ENCODE measurements at places on chromosomes 1 and 21.
A peak's percentile ranks its signal among the peaks of the same experiment; 100 is the strongest.

GRCh38 chr1:214540324-214540723 lies 11.1 kb downstream of the PTPN14 start:
- H3K36me3 ChIP-seq, result no peaks in the 10 kb centered on the region
- H3K4me3 ChIP-seq, result no peak overlapping the region
- H3K4me1 ChIP-seq, result peaks cover 4% of the 10 kb centered on the region
- H3K27ac ChIP-seq, result no peak overlapping the region

DNA sequence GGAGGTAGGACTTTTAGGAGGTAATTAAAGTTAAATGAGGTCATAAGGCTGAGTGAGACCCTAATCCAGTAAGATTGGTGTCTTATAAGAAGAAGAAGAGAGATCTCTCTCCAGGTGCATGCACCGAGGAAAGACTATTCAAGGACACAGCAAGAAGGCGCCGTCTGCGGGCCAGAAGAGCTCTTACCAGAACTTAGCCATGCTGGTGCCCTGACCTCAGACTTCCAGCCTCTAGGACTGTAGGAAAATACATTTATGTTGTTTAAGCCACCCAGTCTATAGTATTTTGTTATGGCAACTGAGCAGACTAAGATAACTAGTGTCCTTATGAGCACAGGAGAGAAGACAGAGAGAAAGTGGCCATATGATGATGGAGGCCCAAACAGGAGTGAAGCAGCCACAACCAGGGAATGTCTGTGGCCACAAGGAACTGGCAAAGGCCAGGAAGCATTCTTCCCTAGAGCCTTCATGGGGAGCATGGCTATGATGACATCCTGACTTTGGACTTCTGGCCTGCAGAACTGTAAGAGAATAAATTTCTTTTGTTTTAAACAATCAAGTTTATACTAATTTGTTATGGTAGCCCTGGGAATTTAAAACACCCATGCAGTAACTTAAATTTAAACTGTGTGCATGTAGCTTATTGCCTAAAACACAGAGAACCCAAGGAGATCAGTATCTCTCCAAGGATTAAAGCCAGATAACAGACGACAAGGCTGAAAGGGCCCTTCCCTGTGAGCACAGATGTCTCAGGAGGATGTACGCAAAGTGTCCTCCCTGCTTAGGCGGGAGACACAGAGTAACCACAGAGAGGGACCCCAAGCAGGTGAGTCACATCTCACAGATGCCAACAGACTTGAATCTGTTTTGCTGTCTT lies 9.9 kb upstream of the CD58 start:
- H3K27me3 ChIP-seq, result no peaks in the 10 kb centered on the region
- DNase-seq, result peak; percentile 51
- H3K4me1 ChIP-seq, result no peaks in the 10 kb centered on the region
- H3K4me3 ChIP-seq, result no peak overlapping the region
- no peak overlapping the region for H3K27ac ChIP-seq

DNA sequence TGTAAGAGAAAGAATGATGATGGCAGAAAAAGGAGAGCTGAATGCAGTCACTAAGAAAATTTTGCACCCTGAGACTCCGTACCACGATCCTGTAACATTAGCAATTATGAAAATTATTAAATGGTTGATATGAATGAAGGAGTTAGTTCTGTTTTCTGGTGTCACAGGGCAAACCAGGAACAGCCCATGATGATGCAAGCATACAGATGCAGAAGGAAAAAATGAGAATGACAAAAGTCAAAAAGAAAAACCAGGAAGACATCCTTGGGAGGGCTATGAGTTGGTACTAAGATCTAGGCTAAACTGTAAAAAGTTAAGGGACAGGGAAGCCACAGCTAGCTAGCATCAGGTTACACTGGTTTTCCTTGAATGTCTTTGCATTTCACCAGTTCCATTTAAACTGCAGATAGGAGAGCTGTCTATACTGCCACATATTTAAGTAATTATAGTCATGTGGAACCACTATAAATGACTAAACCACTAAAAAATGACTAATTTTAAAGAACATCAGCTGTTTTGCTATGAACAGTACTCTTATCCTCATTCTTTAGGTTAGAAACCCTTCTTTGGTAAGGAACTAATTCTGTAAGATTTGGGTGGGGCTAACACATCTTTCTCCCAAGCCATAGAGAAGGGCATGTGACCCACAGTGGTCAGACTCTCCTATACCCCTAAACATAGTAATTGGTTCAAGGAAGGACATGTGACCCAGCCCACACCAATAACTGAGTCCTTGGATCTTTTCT lies 11.4 kb downstream of the DOCK7 start:
- no peak overlapping the region for H3K4me3 ChIP-seq
- no peaks in the 10 kb centered on the region for H3K27me3 ChIP-seq
- DNase-seq, result peak; percentile 55
- no peaks in the 10 kb centered on the region for H3K36me3 ChIP-seq
- peaks cover 10% of the 10 kb centered on the region for H3K4me1 ChIP-seq

DNA sequence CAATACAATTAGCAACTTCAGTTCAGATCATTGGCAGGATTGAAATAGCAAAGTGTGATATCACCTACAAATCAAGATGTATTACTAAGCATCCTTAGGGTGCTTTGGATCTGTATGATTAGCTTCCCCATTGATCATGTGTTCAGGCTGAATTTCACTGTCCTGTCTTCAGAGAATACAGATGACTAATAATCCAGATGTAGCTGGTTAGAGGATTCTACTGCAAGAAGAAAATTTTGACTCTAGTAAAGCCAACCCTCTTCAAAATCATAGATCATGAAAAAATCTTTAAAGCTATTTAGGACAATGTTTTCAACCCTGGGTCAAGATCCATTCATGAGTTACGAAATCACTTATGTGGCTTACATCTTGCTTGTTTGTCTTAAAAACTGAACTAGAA lies 184.4 kb downstream of the PTGER3 start:
- H3K36me3 ChIP-seq, result no peaks in the 10 kb centered on the region
- no peak overlapping the region for H3K27ac ChIP-seq
- no peaks in the 10 kb centered on the region for H3K4me1 ChIP-seq
- no peak overlapping the region for H3K4me3 ChIP-seq
- no peak for DNase-seq

GRCh38 chr1:230641900-230642262 lies 400 bp upstream of the COG2 start:
- no peak overlapping the region for H3K27ac ChIP-seq
- H3K27me3 ChIP-seq, result peaks cover 14% of the 10 kb centered on the region
- H3K4me1 ChIP-seq, result peaks cover 11% of the 10 kb centered on the region
- peak overlapping the region; percentile 98 for H3K4me3 ChIP-seq

DNA sequence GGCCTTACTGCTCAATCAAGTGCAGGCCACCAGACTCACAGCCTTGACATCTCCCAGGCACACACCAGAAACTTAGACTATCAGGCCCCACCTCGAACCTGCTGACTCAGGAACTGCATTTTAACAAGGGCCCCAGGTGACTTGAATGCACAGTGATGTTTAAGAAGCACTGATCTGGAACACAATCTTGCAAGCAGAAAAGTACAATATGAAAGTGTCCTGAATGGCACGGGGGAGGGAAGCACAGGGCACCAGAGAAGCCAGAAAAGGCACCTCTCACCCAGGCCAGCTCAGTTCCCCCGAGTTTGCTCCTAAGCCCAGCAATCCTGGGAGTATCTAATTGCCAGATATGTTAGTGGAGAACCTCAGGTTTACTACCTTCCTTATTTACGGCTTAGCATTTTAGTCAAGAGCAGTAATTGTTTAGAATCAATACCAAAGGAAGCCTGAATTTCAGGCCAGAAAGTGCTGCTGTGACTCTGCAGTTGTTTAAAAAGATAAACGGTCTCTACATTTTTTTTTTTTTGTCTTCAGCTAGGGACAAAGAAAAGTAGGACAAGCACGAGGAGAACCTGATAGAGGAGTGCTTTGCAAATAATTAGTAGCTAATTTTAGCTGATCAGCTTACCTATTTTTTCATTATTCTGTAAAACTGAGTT lies 50.9 kb upstream of the CDC42BPA start:
- DNase-seq, result no peak
- no peaks in the 10 kb centered on the region for H3K36me3 ChIP-seq
- no peaks in the 10 kb centered on the region for H3K27me3 ChIP-seq
- H3K27ac ChIP-seq, result no peak overlapping the region
- no peak overlapping the region for H3K4me3 ChIP-seq

- no peaks in the 10 kb centered on the region for H3K36me3 ChIP-seq
- H3K4me3 ChIP-seq, result no peak overlapping the region
- H3K27ac ChIP-seq, result peak overlapping the region; percentile 87
- no peaks in the 10 kb centered on the region for H3K27me3 ChIP-seq
- DNase-seq, result peak; percentile 70
Measured at GRCh38 chr1:162629651-162630050, 2.6 kb upstream of the DDR2 start.

- no peak overlapping the region for H3K4me3 ChIP-seq
- no peaks in the 10 kb centered on the region for H3K27me3 ChIP-seq
- no peak overlapping the region for H3K27ac ChIP-seq
- DNase-seq, result no peak
- peaks cover 15% of the 10 kb centered on the region for H3K4me1 ChIP-seq
Measured at GRCh38 chr21:46071082-46071481, 26.8 kb upstream of the COL6A2 start.

- H3K27me3 ChIP-seq, result no peaks in the 10 kb centered on the region
- H3K4me1 ChIP-seq, result no peaks in the 10 kb centered on the region
- DNase-seq, result no peak
- H3K27ac ChIP-seq, result no peak overlapping the region
- no peak overlapping the region for H3K4me3 ChIP-seq
Measured at GRCh38 chr1:41160498-41161110, 81.5 kb downstream of the SCMH1 start.

GRCh38 chr1:234132795-234133194 lies 228.3 kb downstream of the SLC35F3 start:
- H3K27ac ChIP-seq, result no peak overlapping the region
- no peaks in the 10 kb centered on the region for H3K4me1 ChIP-seq
- no peaks in the 10 kb centered on the region for H3K36me3 ChIP-seq

- H3K27ac ChIP-seq, result no peak overlapping the region
- peaks cover 12% of the 10 kb centered on the region for H3K4me1 ChIP-seq
- DNase-seq, result peak; percentile 81
- H3K27me3 ChIP-seq, result no peaks in the 10 kb centered on the region
- H3K4me3 ChIP-seq, result no peak overlapping the region
- no peaks in the 10 kb centered on the region for H3K36me3 ChIP-seq
Measured at GRCh38 chr1:180131510-180131909, 23.2 kb upstream of the QSOX1 start.

DNA sequence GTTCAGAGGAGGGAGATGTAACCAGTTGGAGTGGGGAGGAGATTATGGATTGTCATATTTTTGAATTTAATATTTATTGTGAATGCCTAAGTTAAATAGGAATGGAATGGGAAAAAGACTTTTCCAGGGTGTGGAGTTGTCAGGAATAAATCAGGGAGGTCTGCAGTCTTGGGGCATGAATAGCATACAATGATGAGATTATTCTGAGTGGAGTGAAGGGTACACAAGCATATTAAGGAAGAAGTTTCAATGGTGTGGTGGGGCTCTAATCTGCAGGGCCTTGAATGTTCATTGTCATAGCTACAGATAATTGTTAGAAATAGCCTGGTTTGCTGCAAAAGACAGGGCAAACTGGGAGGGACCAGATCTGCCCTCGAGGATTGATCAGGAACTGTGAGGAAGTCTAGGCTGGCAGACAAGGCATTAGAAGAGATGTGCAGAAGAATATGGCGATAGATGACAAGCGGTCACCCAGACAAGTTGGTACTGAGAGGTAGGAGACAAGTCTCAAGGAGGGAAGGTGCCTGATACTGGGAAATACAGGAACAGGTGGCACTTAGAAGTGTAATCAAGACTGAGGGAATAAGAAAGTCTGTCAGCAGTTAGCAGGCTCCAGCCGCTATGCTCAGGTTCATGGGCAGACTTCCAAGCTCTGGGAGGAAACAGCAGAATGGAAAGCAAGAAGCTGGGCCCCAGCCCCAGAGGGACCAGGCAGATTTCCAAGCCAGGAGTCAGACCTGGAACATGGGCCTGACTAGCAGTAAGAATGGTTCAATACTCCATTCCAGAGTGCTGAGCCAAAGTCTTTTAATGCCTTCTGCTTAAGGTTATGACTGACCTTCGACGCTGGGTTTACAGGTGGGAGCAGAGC lies 20.9 kb upstream of the RGL1 start:
- no peak overlapping the region for H3K4me3 ChIP-seq
- peak; percentile 90 for DNase-seq
- no peaks in the 10 kb centered on the region for H3K27me3 ChIP-seq

GRCh38 chr1:18716785-18717678 lies 86.4 kb downstream of the PAX7 start:
- H3K4me1 ChIP-seq, result no peaks in the 10 kb centered on the region
- H3K27ac ChIP-seq, result no peak overlapping the region
- DNase-seq, result no peak
- H3K4me3 ChIP-seq, result no peak overlapping the region

DNA sequence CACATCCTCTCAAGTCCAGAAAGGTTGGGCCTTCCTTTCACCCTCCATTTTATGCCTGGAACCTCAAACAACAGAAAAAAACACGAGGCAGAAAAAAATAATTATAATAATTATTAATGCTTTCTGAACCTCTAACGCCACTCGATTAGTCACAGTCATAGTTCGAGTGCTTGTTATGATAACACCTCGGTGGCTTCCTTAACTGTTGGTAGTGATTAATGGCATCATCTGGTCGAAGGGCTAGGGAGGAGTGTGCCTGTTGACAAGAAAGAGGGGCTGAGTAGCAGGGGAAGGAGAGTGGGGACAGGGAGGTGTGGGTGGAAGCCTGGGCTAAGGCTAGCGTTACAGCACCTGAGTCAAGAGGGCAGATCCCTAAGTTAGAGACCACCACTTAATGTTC lies 21.3 kb upstream of the IL10 start:
- H3K36me3 ChIP-seq, result no peaks in the 10 kb centered on the region
- DNase-seq, result no peak
- no peaks in the 10 kb centered on the region for H3K27me3 ChIP-seq
- no peak overlapping the region for H3K4me3 ChIP-seq
- H3K4me1 ChIP-seq, result peaks cover 6% of the 10 kb centered on the region

DNA sequence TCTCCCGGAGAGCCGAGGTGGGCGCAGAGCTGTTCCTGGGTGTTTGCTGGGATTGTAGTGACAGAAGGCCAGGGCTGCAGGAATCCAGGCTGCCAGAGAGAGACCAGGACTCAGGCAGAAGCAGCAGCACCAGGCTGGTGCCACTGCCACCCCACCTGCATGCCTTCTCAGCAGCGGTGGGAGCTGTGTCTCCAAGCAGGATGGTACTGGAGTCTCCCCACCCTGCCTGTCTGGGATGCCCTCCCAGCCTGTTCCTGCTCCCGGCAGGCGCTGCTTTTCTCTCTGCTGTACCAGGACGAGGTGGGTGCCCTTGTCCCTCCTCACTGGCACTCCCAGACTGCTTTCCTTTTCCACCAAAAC lies 4.5 kb upstream of the HES4 start:
- H3K27me3 ChIP-seq, result no peaks in the 10 kb centered on the region
- H3K27ac ChIP-seq, result no peak overlapping the region
- peaks cover 22% of the 10 kb centered on the region for H3K4me1 ChIP-seq

GRCh38 chr1:211490821-211491415 lies 1.0 kb downstream of the RD3 start:
- no peak for DNase-seq
- no peaks in the 10 kb centered on the region for H3K4me1 ChIP-seq
- H3K36me3 ChIP-seq, result no peaks in the 10 kb centered on the region
- H3K4me3 ChIP-seq, result no peak overlapping the region
- peaks cover 16% of the 10 kb centered on the region for H3K27me3 ChIP-seq
- no peak overlapping the region for H3K27ac ChIP-seq

GRCh38 chr1:31433396-31433930 lies 20.4 kb downstream of the SERINC2 start:
- H3K36me3 ChIP-seq, result no peaks in the 10 kb centered on the region
- no peak overlapping the region for H3K4me3 ChIP-seq
- no peaks in the 10 kb centered on the region for H3K4me1 ChIP-seq
- no peak for DNase-seq
- no peak overlapping the region for H3K27ac ChIP-seq
- H3K27me3 ChIP-seq, result no peaks in the 10 kb centered on the region

- no peaks in the 10 kb centered on the region for H3K4me1 ChIP-seq
- no peak for DNase-seq
- H3K36me3 ChIP-seq, result no peaks in the 10 kb centered on the region
- no peak overlapping the region for H3K4me3 ChIP-seq
Measured at GRCh38 chr1:182192966-182193365, 131.5 kb upstream of the ZNF648 start.

Measured in astrocyte (in vitro differentiated cells and primary cell).